ENCODE measurements at places on chromosomes 7 and 10.

- DNase-seq = no peak
Observed at GRCh38 chr7:75572396-75572795, 80.3 kb downstream of the SPDYE5 start.

DNA sequence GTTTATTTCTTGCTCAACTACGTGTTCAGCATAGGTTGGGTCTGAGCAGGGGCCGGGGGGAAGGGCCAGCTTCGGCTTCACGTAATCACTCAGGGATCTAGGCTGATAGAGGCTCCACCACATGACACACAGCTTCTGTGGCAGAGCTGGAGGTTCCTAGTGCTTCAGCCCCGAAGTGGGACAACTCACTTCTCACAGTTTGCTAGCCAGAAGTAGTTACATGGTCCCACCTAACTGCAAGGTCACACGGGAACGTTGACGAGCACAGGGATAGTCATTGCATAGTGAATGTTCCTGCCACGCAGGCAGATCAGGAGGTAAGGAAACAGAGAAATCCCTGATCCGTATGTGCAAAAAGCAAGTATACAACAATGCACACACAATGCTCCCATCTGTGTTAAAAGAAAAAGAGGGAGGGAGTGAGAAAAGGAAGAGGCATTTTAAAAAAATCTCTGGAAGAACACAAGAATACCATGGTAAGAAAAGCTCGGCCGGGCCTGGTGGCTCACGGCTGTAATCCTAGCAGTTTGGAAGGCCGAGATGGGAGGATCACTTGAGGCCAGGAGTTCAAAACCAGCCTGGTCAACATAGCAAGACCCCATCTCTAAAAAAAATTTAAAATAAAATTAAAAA, 16.9 kb downstream of the SMURF1 start:
- DNase-seq = no peak

DNA sequence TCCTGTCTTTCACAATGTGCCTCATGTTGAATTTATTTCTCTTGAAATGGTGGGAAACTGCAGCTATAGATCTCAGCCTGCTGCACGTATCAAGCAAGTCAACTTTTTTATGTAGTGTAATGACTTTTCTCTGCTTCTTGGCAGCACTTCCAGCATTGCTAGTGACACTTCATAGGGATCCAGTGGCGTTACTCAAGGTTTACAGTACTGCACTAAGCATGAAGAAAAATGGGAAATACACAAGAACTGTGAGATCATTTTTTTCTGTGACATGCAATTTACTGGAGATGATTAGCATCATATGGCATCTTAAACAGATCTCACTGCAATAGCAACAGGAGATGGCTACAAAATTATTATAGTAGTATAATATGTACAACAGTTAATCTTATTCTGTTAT, 90.9 kb downstream of the POLR1F start:
- no peak for DNase-seq

DNA sequence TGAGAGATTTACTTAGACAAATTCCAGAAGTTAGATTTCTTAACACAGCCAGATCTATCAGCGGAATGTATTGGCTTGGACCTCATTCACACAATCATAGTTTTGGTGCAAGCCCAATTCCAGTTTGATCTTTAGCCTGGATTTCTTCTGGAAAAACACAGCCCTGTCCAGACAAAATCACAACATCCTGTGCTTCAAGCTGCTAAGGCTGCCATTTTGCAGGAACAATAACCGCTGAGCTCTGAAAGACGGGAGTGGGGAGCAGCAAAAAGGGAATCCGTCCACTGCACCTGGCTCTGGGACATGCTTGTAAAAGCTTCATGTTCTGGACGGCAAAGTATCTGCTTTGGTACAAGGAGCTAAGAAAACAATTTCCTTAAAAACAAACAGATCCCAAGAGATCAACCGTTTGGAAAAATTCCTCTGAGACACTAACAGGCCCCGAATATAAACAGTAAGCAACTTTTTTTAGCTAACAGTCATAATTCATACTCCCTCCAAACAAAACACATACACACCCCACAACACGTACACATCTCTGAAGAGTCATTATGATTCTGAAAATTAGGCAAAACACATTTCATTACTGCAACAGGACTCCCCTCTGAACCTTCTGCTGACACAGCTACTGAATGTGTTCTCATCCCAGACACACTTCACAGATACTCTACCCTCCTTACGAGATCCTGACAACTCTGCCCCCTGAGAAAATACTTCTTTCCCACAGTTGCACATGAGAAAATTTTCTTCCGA, 32.4 kb downstream of the ITIH5 start:
- DNase-seq = no peak

- no peak for DNase-seq
Observed at GRCh38 chr10:104434601-104435000, 81.0 kb downstream of the CFAP58 start.

- DNase-seq = peak; percentile 45
Observed at GRCh38 chr7:114922652-114923402, 933 bp downstream of the MDFIC start.

GRCh38 chr10:101644002-101644401, 51.0 kb downstream of the FBXW4 start:
- DNase-seq = no peak

- DNase-seq = no peak
Observed at GRCh38 chr10:131663351-131663750, 237.5 kb upstream of the PPP2R2D start.

DNA sequence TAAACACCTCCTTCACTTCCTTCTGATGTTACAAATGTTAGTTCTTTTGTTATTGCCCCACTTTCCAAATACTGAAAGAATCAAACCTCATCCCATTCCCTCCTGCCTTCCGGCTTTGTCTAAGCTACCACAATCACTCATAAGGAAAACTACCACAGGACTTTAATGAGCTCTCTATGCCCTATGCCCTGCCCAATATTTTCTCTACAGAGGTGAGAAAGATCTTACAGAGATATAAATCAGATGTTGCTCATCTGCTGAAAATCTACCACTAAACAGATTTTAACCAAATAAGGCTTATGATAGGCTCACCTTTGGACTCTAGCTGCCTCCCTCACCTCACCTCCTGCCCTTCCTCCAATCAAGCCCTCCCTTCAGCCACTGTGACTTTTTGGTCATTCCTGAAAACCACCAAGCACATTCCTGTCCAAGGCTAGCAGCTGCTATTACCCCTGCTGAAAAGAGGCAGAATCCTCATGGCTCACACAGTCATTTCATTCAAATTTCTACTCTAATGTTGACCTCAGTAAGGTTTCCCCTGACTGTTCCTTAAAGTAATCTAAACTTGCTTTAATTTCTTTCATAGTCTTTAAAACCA, 7.7 kb downstream of the ZNF33B start:
- no peak for DNase-seq

DNA sequence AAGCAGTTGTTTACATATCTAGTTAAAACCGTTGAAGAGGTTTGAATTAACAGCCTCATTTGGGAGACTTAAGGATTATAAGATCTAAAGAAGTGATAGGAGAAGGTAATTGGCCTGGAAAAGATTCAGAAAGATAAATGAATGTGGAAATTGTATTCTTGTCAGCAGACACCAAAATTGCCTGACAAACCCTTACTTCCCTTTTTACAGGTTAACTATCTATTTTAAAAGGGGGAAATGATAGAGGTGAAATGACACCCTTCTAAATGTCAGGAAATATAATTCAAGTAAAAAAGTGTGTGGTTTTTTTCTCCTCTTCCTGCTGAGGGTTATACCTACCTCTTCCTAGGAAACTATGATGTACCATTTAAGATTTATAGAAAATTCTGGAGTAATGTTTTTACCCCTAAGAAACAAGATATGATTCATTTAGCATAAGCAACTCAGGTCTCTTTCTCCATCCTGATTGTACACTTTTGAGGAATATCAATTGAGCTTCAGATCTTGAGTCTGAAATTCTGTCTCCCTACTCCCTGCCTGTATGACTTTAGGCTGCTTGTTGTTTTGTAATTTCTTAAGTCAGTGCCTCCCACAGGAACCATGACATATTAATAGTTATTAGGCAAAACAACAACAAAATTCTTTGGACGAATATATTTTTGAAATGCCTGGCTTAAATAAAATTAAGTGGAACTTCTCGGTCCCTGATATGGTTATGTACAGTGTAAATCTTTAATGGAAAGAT, 250.4 kb downstream of the RNLS start:
- no peak for DNase-seq

- DNase-seq = no peak
Observed at GRCh38 chr10:44186150-44186549, 198.7 kb downstream of the CXCL12 start.

GRCh38 chr10:45440511-45441062, 66.6 kb downstream of the ALOX5 start:
- no peak for DNase-seq

DNA sequence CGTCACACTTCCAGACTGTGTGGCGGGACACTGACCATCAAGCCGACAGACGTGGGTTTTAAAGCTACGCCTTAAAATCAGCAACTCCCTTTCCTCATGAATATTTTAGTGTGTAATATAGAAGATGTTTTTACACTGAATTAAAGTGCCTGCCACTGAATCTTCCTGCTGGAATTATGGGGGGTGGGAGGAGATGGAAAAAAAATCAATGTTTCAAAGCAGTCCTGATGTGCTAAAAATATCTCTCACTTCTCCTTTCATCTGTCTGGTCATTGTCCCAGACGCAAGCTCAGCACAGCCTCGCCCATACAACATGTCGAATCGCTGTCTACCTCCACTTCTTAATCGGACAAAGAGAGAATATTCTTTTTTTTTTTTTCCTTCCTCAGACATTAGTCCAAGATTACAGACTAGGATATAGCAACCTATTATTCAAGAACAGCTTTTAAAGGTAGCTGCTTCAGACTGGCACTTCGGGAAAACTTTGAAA, 165.1 kb upstream of the KLF14 start:
- no peak for DNase-seq

DNA sequence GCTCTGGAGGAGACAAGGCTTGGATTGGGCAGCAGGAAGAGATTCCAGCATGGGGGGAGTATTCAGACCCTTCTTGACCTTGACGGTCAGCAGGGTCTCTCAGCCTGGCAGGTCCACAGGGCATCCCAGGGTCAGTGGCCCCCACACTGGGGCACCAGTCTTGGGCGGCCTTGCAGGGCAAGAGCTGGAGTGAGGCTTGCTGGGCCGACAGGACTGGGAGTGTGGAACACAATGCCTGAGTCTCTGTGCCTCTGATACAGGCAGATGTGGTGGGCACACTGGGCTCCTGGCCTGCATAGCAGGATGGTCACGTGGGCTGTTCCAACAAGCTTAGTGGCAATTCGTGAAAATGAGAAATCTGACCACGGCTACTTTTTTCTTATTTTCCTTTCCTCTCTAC, 229.7 kb downstream of the TCERG1L start:
- DNase-seq = no peak

DNA sequence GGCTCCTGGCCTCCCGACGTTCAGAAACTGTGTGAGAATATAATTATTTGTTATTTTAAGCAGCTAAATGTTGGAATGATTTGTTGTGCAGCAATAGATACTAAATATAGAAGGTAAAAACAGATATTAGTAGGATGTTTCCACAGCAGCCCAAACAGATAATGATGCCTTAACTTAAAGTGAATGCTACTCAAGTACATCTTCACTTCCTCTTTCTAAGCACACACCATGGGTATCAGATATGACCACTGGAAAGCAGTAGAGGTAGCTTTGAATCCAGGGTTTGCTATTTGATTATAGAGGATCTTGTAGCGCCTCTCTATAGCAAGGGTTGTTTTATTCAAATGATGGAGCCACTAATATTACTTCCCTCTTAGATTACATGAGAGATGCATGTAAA, 38.2 kb upstream of the BET1 start:
- DNase-seq = no peak

GRCh38 chr7:99667179-99667578, 12.6 kb downstream of the CYP3A5 start:
- no peak for DNase-seq

DNA sequence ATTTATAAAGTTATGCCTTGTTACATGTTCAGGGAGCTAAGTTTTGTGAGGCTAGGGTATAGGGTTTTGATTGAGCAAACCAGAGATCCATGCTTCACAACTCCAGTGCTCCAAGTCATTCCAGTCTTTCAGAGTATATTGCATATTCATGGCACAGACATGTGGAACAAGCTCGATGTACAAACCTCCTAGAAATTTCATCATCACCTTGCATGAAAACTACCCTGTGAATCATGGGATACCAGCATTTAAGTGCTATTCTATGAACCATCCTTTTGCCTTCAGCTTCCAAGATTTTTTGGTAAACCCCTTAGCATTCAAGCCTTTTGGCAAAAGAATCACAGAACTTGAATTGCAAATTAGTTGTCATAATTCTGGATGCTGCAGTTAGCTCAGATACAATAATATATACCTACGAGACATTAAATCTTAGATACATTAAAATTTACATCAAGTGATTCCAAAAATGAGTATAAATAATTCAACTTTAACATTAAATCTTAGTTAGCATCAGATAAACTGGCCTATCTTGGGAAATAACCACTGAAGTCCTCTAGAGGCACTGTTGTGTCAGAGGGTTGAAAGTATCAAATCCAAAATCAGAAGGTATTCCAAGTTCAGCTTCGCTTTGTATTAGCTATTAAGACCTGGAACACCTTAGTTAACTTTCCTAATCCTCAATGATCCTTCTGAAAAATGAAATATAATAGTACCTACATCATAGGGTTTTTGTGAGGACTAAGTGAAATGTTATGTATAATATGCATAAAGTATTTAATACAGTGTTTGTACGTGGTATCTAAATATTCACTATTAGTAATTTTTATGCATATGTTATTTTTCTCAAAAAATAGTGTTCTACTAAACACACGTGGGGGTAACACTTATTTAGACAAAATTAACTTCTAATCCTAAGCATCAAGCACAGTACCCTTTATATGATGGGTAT, 55.5 kb upstream of the CABCOCO1 start:
- DNase-seq = no peak

Measured in stimulated activated CD4-positive, alpha-beta T cell treated with anti-CD3 and anti-CD28 coated beads, Interleukin-12 subunit alpha, Interleukin-12 subunit beta, amount 100 ng/mL, for 4 hours (primary cell).